ENCODE measurements at places on chromosomes 16 and 17. TPM values are rescaled to one million over a fixed set of nuclear protein-coding genes. Genes with fewer than 3 reads are reported as not detected.
A peak's percentile ranks its signal among the peaks of the same experiment; 100 is the strongest.

Gene GRIN2A
- total RNA-seq: 20.3 TPM

Gene CA4
- total RNA-seq: 2.5 TPM

DNA sequence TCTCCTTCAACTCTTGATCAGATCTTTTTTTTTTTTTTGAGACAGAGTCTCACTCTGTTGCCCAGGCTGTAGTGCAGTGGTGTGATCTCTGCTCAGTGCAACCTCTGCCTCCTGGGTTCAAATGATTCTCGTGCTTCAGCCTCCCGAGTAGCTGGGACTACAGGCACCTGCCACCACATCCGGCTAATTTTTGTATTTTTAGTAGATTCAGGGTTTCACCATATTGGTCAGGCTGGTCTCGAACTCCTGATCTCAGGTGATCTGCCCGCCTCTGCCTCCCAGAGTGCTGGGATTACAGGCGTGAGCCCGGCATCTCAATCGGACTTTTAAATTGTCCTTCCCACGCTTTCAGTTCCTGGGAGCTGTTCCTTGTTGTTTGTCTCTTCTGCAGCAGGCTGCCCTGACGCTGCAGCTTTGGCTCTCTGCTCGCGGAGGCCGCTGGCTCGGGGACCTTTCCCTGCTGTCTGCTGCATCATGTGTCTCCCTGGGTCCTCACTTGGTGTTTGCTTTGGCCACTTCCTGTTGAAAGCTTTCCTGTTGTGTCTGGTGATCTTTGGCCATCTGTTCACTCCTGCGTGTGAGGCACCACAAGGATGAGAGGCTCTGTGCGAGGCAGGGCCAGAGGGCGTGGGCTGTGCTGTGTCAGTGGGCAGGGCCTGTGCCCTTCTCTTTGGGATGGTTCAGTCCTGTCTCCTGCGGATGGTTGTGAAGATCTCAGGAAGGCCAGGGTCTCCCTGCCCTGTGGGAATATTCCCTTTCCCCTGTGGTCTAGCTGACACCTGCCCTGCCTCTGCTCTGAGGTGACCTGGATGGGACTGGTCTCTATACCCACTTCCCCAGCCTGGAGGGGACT, 18.4 kb upstream of the CAPN15 start:
- H3K27ac ChIP-seq: peak overlapping the region; percentile 80
- H3K4me1 ChIP-seq: no peaks in the 10 kb centered on the region
- H3K27me3 ChIP-seq: no peaks in the 10 kb centered on the region
- H3K36me3 ChIP-seq: no peaks in the 10 kb centered on the region
- no peak for DNase-seq

DNA sequence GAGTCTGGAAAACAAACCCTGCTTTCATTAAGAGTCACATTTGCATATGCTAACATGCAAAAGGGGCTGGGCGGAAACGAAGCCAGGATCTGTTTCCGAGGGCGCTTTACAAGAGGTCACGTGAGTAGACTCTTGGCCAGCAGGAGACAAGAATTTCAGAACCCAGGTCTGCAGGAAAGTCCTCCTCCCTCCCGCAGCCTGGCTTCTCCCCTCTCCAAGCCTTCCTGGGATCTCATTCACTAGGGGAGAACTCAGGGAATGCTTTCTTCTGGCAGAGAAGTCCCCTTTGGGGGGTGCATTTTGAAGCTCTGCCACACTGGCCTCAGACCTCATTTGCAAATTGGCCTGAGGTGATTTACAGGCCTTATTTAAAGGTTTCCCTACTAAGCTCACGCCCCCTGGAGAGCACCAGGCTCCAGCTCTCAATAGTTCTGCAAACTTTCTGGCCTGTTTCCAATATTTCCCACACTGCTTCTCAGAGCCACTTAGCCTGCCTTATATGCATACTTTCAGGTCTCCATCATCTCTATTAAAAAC, 57.2 kb upstream of the CACNG5 start:
- no peak overlapping the region for H3K4me3 ChIP-seq
- no peak overlapping the region for H3K27ac ChIP-seq
- DNase-seq: no peak
- H3K36me3 ChIP-seq: no peaks in the 10 kb centered on the region

- no peaks in the 10 kb centered on the region for H3K36me3 ChIP-seq
- H3K27ac ChIP-seq: no peak overlapping the region
- no peaks in the 10 kb centered on the region for H3K27me3 ChIP-seq
- H3K4me3 ChIP-seq: no peak overlapping the region
- no peaks in the 10 kb centered on the region for H3K4me1 ChIP-seq
These were observed 71.7 kb downstream of the ARHGAP17 start for GRCh38 chr16:24943471-24943870.

DNA sequence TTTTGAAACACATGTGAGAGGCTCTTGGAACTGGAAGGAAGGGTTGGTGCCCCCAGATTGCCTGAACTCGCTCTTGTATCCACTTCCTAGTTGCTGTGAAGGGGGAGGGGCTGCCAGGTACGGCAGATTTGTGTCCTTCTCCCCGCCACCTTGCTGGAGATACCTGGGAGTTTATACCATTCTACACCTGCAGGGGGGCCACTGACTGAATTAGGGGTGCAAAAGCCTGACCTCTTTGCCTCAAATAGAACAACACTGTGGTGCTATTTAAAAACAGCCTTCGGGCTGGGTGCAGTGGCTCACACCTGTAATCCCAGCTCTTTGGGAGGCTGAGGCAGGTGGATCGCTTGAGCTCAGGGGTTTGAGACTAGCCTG, 35.1 kb upstream of the IL34 start:
- no peaks in the 10 kb centered on the region for H3K36me3 ChIP-seq
- no peaks in the 10 kb centered on the region for H3K27me3 ChIP-seq
- H3K27ac ChIP-seq: no peak overlapping the region
- H3K4me1 ChIP-seq: no peaks in the 10 kb centered on the region
- H3K4me3 ChIP-seq: no peak overlapping the region

DNA sequence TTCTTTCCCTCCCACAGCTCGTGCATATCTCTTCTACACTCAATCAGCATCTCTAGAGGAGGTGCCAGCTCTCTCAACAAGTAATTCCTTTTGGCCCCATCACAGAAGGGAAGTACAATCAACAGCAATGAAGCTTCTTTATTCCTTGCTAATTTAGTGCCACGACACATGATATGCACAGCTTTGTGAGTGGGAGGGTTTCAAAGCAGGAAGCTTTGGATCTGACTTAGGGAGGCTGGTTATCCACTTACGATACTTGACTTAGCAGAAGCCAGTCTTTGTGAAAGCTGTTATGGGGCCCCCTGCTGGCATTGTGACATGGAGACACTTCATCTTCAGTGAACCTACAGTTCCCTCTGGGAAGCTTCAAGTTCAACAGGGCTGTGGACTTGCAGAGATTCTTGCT, 81.0 kb downstream of the TMEM100 start:
- no peaks in the 10 kb centered on the region for H3K27me3 ChIP-seq
- no peaks in the 10 kb centered on the region for H3K36me3 ChIP-seq
- peak; percentile 80 for DNase-seq
- H3K27ac ChIP-seq: no peak overlapping the region

GRCh38 chr17:56395787-56396186, 197.7 kb upstream of the NOG start:
- no peaks in the 10 kb centered on the region for H3K36me3 ChIP-seq
- DNase-seq: no peak
- no peaks in the 10 kb centered on the region for H3K27me3 ChIP-seq
- no peaks in the 10 kb centered on the region for H3K4me1 ChIP-seq
- no peak overlapping the region for H3K4me3 ChIP-seq

Gene ACSM3
- 120 TPM for total RNA-seq

Gene OTOP3
- total RNA-seq: not detected

Gene CDH11
- 32.8 TPM for total RNA-seq

GRCh38 chr16:71931599-71931998, 36.3 kb downstream of the IST1 start:
- no peaks in the 10 kb centered on the region for H3K36me3 ChIP-seq
- H3K4me3 ChIP-seq: no peak overlapping the region
- no peaks in the 10 kb centered on the region for H3K27me3 ChIP-seq

Gene LRRC36
- total RNA-seq: 40.9 TPM

DNA sequence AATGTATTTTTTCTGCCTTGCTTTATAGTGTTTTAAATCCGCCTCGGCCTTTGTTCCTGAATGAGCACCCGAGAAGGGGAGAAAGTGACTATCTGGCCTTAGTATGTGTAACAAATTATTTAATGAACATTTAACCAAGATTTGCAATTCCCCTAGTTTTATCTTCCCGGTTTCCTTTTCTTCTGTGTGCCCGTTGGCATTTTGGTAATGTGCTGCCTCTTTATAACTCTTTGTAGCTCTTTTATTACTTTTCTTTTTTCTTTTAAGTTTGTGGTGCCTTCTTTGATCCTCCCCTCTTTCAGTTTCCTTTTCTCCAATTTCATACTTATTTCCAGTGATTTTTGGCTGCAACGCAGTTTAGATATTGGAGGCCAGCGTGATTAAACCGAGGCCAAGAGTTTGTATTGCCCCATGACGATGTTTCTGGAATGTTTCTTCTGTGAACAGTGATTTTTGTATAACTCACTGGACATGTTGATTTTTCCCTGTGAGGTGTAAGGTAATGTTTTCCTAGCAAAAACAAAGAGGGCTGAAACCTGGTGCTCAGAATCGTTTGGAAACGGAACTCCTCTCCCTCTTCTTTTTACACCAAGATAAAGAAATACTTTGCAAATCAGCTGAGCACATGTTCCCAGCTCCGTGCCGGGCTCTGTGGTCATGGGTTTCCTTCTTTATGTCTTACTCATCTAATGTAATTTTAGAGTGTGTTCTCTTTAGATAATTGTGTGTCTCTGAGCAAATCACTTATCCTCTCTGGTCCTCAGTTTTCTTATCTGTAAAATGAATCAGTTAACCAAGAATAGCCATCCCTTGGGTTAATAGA, 344.3 kb downstream of the WWOX start:
- no peaks in the 10 kb centered on the region for H3K36me3 ChIP-seq
- no peaks in the 10 kb centered on the region for H3K27me3 ChIP-seq
- peak overlapping the region; percentile 55 for H3K27ac ChIP-seq
- no peak overlapping the region for H3K4me3 ChIP-seq

- no peak overlapping the region for H3K27ac ChIP-seq
- H3K4me1 ChIP-seq: peaks cover 20% of the 10 kb centered on the region
- no peaks in the 10 kb centered on the region for H3K36me3 ChIP-seq
- H3K4me3 ChIP-seq: no peak overlapping the region
These were observed 85.2 kb downstream of the SMG6 start for GRCh38 chr17:2218426-2218825.

Gene MRC2
- total RNA-seq: 32.9 TPM

DNA sequence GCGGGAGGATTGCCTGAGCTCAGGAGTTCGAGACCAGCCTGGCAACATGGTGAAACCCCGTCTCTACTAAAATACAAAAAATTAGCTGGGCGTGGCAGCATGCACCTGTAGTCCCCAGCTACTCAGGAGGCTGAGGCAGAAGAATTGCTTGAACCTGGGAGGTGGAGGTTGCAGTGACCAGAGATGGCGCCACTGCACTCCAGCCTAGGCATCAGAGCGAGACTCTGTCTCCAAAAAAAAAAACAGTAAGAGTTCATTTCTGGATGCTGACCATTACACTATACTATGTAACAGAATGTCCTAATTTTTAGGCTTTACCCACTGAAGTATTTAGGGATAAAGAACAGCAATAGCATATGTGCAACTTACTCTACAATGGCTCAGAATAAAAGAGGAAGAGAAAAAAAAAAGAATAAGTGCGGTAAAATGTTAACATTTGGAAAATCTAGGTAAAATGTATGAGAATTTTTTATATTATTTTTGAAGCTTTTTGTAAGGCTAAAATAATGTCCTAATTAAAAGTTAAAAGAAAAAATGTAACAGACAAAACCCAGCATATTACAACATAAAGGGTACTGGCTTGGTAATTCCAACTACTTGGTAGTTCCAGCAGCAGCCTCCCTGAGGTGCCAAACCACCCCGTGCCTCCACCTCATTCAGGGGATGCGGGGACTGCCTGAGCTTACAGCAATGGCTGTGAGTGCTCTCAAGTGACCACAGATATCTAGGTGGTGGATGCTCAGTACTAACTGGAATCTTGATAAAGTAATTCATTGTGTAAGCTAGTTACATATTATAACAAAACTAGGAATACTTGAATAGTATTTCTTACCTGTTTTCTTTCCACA, 10.9 kb downstream of the COPS3 start:
- no peaks in the 10 kb centered on the region for H3K4me1 ChIP-seq
- no peak overlapping the region for H3K4me3 ChIP-seq
- DNase-seq: no peak
- H3K36me3 ChIP-seq: no peaks in the 10 kb centered on the region
- H3K27me3 ChIP-seq: no peaks in the 10 kb centered on the region

Gene EVPLL
- 2.7 TPM for total RNA-seq

- no peaks in the 10 kb centered on the region for H3K4me1 ChIP-seq
- DNase-seq: no peak
- no peaks in the 10 kb centered on the region for H3K36me3 ChIP-seq
- no peaks in the 10 kb centered on the region for H3K27me3 ChIP-seq
- no peak overlapping the region for H3K27ac ChIP-seq
These were observed 323 bp upstream of the KRTAP9-9 start for GRCh38 chr17:41254861-41255260.

- H3K36me3 ChIP-seq: no peaks in the 10 kb centered on the region
- H3K4me1 ChIP-seq: no peaks in the 10 kb centered on the region
- H3K27ac ChIP-seq: no peak overlapping the region
- no peak overlapping the region for H3K4me3 ChIP-seq
- no peaks in the 10 kb centered on the region for H3K27me3 ChIP-seq
These were observed 40.3 kb downstream of the WNT3 start for GRCh38 chr17:46777943-46778915.

DNA sequence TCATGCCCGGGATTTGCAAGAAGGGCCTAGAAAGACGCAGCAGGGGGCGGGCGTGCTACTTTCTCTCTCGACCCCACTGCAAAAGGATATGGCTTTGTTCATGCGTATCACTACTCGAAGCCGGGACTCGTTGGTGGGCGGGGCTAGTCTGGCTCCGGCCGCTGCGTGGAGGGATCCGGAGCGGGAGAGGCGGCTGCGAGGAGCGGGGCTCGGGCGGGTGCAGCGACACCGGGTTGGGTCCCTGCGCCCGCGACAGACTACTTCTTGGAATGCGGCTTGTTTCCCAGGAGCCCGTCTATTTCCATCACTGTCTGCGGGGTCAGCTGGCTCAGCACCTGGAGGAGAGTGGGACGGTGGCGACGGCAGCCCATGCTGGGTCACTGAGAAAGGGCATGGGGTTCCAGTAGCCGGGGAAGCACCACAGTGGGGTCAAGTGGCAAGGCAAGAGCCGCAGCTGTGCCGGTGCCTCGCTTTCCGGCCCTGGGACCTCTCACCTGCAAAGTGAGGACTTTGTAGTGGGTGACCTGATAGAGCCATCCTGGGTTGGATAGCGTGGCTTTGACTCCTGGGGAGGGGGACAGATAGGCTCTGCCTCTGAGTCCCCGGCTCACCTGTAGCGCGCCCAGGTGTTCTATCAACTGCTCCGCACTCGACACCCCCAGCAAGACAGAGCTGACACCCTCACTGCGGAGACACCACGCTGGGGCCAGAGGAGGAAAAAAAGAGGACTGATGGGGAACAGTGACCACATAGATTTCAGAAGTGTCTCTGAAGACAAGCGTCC, 6.6 kb downstream of the KCNAB3 start:
- peak; percentile 90 for DNase-seq
- H3K36me3 ChIP-seq: no peaks in the 10 kb centered on the region
- peak overlapping the region; percentile 62 for H3K4me3 ChIP-seq
- H3K27ac ChIP-seq: peak overlapping the region; percentile 37
- H3K4me1 ChIP-seq: peaks cover 11% of the 10 kb centered on the region

Gene NPIPA5
- total RNA-seq: 40.1 TPM

- peaks cover 7% of the 10 kb centered on the region for H3K4me1 ChIP-seq
- H3K4me3 ChIP-seq: no peak overlapping the region
- H3K27me3 ChIP-seq: no peaks in the 10 kb centered on the region
- H3K27ac ChIP-seq: peak overlapping the region; percentile 77
- H3K36me3 ChIP-seq: no peaks in the 10 kb centered on the region
These were observed 24.8 kb downstream of the KLHDC4 start for GRCh38 chr16:87740909-87741424.

GRCh38 chr17:4908711-4909496, 6.0 kb upstream of the CHRNE start:
- H3K36me3 ChIP-seq: no peaks in the 10 kb centered on the region
- H3K4me1 ChIP-seq: peaks cover 7% of the 10 kb centered on the region
- peak; percentile 91 for DNase-seq
- no peaks in the 10 kb centered on the region for H3K27me3 ChIP-seq
- H3K4me3 ChIP-seq: no peak overlapping the region

Gene TAF1C
- total RNA-seq: 101 TPM

All from testis (tissue), 5 donors.